ENCODE measurements at places on chromosomes 7 and 10. TPM values are rescaled to one million over a fixed set of nuclear protein-coding genes. Genes with fewer than 3 reads are reported as not detected.

DNA sequence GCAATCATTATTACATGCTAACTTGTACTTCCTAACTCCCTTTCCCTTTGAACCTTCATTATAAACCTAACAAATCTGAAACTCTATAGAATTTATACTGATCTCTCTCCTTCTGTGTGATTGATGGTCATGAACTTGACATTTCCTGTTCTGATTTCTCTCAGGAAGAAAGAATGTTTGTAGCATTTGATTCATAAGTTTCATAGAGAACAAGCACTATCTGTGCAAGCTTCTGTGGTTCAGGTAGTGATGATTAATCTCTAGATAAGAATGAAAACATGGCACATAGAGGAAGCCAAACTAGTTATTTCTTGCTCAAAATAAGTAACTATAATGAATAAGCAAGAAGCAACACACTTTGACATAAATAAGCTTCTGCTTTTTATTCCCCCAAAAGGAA lies 34.2 kb downstream of the TFPI2 start:
- DNase-seq: no peak

DNA sequence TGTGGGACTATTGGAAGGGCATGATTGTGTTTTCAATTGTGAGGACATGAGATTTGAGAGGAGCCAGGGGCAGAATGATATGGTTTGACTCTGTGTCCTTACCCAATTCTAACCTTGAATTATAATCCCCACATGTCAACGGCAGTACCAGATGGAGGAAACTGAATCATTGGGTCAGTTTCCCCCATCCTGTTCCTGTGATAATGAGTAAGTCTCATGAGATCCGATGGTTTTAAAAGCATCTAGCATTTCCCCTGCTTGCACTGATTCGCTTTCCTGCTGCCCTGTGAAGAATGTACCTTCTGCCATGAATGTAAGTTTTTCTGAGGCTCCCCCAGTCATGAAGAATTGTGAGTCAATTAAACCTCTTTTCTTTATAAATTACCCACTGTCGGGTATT lies 1367.1 kb downstream of the XPNPEP1 start:
- no peak for DNase-seq

DNA sequence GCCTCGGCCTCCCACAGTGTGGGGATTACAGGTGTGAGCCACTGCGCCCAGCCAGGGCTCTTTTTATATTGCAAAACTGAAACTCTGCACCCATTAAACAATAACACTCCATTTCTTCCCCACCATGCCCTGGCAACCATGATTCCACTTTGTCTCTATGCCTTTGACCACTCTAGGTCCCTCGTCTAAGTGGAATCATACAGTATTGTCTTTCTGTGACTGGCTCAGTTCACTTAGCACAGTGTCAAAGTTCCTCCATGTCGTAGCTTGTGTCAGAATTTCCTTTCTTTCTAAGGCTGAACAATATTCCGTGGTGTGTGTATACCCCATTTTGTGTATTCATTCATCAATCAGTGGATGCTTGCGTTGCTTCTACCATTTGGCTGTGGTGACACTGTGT lies 46.2 kb downstream of the CUX1 start:
- no peak for DNase-seq

EN2 gene
- total RNA-seq: not detected

RSPH10B gene
- total RNA-seq: not detected

PNPLA8 gene
- 31.9 TPM for total RNA-seq

DNA sequence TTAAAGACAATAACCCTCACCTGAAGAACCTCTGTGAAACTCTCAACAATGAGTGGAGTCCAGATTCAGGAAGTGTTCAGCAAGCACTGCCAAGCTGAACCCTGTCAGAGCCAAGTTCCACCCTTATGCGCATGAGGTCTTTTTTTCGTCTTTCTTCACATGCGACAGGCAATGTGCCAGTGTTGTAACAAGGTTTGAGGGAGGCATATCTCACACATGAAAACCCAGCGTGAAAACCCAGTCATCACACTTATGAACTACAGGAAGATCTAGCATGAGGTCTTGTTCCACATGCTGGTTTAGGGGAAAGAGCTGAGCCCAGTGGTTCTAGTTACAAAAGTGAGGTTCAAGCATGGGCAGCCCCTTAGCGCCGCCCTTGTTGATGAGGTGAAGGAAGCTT lies 49.7 kb downstream of the RABGEF1 start:
- DNase-seq: no peak

DNA sequence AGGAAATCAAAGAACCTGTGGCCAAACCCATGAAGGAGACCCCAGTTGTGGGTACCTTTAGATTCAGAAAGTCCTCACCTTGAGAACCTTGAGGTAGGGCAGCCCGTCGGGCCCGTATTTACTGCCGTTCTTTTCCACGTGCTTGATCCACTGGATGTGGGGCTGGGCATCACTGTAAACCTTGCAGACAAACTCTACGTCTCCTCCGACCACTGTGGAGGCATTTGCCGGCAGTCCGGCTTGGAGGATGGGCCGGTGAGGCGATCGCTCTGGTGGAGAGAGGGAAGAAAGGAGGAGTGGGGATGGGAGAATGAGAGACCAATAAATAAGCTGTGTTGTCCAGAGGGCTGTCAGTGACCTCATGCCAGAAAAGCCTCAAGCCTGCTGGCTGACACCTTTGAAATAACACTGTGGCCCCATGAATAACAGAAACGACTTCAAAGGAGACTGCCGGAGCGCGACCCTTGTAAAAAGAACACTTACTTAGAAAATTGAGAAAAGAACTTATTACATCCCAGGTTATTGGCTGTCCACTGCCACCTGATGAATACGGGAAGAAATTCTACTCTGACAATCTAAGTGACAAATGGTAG lies 78.2 kb downstream of the FGFR2 start:
- DNase-seq: no peak

- no peak for DNase-seq
Observed at GRCh38 chr10:120459185-120459584, 2.2 kb downstream of the PLPP4 start.

IRF5 gene
- total RNA-seq: 1.6 TPM

DNA sequence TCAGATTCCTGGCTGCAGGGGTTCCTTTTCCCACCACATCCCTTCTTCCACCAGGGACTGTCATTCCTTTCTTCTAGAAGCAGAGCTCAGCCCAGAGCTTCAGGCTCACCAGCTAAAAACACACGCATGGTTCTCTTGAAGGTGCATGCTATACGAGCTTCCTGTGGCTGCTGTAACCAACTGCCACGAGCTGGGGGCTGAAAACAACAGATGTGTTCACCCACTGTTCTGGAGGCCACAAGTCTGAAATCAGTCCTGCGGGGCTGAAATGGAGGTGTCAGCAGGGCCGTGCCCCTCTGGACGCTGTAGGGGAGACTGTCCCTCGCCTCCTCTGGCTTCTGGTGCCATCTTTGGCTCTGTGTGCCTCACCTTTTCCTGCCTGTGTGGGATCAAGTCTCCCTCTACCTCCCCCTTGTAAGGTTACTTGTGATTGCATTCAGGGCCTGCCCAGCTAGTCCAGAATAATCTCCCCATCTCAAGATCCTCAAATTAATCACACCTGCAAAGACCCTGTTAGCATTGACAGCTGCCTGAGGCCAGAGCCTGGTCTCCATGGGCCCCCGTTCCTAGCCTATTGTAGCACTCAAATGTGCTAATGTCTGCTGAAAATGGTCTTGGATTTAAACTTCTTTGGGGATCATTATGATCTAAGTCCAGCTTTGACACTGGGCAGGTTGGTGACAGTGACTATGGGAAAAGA lies 13.7 kb downstream of the RAB19 start:
- DNase-seq: no peak

DNA sequence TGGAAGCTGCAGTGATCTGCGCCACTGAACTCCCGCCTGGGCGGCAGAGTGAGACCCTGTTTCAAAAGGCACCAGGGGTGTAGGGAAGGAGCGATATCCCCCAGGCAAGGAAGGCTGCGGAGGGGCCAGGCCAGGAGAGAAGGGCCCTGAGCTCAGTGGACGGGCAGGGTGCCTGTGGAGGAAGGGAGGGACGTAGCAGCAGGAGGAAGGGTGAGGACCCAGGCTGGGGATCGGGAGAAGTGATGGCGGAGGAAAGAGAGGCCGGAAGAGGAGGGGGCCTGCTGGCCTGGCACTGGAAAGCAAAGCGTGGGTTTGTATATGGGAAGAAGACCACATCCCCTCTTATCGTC lies 45.6 kb downstream of the ALOX5 start:
- DNase-seq: no peak

BICC1 gene
- total RNA-seq: 6.4 TPM

FOXP2 gene
- 1.9 TPM for total RNA-seq

- DNase-seq: no peak
Observed at GRCh38 chr10:122911889-122912484, 1.6 kb downstream of the FAM24A start.

- DNase-seq: no peak
Observed at GRCh38 chr10:89904755-89905154, 203.4 kb downstream of the KIF20B start.

DNA sequence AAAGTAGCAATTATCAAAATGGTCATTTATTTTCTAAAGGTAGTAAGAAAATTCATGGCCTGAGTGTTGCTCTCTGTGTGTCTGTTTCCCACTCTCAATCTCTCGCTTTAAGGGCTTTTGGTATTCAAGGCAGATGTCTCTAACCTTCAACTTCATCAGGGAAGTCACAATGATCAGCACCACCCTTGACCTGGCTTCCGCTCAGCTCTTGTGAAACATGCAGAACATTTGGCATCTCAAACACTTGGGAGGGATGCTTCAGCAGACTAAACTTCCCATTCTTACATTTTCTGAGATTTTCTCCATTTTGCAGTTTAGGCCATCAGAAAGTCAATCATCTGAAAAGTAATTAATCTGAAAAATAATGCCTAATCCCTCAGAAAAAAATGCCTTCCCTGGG lies 129.8 kb downstream of the AOAH start:
- DNase-seq: no peak

GRCh38 chr10:112851588-112852211 lies 98.3 kb upstream of the TCF7L2 start:
- DNase-seq: no peak

PIK3AP1 gene
- total RNA-seq: 2.8 TPM

- DNase-seq: no peak
Observed at GRCh38 chr10:95430231-95430951, 130.8 kb downstream of the SORBS1 start.

GRCh38 chr10:97059006-97059871 lies 126.5 kb downstream of the SLIT1 start:
- no peak for DNase-seq

PRSS37 gene
- not detected for total RNA-seq

TMEM196 gene
- not detected for total RNA-seq

DNA sequence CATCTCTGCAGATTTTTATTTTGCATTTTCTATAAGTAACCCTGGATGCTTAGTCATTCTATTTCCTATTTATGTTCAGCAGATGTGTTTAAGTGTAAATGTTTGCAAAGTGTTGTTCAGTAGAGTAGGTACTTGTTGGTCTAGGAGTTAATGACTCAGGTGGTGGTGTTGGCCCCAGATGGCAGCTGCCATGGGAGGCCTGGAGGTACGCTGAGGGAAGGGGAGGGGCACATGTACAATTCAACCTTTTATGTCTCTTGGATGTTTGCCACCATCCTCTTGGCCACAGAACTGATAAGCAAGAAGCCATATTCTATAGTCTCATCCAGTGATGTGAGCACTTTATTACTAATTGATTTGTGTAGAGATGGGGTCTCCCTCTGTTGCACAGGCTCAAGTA lies 68.1 kb upstream of the SLC39A12 start:
- no peak for DNase-seq

CHN2 gene
- 33.6 TPM for total RNA-seq

EPHA1 gene
- total RNA-seq: not detected

PHYHIPL gene
- 0.19 TPM for total RNA-seq

GJC3 gene
- total RNA-seq: not detected

CALML3 gene
- not detected for total RNA-seq

FAM237B gene
- not detected for total RNA-seq

GPER1 gene
- total RNA-seq: 2.9 TPM

DNA sequence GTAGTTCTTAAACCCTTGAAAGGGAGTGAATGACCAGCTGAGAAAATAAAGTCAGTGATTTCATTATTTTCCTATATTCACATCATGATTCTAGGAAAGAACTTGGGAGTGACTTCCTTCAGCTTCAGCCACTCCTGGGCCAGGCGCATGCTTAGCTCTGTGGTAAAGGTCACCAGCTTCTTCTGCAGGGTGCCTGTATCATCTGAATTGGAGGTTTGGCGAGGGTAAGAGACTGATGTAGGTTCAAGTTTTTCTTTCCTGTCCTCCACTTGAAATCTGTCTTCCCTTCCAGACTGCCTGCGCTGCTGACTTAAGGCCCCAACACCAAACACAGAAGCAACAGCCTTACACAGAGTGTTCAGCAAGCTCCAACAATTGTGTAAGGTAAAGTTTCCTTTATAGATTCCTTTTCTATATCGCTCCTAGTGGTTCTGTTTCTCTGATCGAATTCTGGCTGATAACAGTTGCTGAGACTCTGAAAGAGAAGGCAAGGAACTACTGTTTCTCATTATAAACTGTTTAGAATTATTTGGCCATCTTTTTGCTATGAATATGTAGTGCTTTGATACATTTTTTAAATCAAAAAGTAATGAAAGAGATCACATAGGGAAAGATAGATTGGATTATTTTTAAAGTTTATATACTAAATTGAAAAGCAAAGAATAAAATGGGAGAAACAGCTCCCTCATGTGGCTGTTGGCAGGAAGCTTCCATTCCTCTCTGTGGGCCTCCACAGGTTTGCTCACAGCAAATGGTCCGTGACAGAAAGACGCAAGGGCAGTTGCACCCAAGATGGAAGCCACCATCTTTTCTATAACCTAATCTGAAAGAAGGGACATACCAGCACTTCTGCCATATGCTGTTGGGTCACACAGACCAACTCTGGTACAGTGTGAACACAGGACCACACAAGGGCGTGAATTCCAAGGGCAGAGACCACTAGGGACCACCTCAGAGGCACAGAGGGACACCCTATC lies 14.0 kb downstream of the GATAD1 start:
- DNase-seq: no peak

GRCh38 chr10:105138358-105138757 lies 497.3 kb downstream of the SORCS3 start:
- no peak for DNase-seq

PPP1R17 gene
- not detected for total RNA-seq

GRCh38 chr7:79822620-79823240 lies 311.9 kb upstream of the GNAI1 start:
- DNase-seq: no peak

LDB3 gene
- total RNA-seq: 1,178 TPM

DNA sequence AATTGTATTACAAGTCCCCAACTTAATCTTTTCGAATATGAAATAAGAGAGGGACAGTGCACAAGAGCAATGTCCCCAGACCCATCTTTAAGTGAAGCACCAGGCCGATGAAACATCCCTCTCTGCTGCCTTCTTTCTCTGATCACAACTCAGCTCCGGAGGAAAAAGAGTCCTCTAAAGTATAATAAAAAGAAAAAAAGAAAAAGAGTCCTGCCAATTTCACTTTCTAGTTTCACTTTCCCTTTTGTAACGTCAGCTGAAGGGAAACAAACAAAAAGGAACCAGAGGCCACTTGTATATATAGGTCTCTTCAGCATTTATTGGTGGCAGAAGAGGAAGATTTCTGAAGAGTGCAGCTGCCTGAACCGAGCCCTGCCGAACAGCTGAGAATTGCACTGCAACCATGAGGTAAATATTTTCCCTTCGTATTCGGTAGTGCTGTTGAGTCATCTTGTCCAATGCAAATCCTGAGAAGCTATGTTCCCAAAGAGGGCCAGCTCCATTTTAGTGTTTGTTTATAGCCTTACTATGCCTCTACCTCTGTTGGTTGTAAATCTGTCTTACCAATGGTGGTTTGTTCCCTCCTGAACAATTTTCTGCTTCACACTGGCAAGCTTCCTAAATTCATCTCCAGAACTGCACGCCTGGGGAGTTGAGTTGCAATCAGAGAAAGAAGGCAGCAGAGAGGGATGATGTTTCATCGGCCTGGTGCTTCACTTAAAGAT lies at the start of gene IFIT2:
TSS of gene IFIT2 (plus strand) at position 326 of the 725 bp plus-strand sequence. CDS start at position 404, 78 bp downstream.
- DNase-seq: no peak

Measured in cardiac septum (tissue), 1 donor.